ENCODE measurements at places on chromosomes 7 and 10.

DNA sequence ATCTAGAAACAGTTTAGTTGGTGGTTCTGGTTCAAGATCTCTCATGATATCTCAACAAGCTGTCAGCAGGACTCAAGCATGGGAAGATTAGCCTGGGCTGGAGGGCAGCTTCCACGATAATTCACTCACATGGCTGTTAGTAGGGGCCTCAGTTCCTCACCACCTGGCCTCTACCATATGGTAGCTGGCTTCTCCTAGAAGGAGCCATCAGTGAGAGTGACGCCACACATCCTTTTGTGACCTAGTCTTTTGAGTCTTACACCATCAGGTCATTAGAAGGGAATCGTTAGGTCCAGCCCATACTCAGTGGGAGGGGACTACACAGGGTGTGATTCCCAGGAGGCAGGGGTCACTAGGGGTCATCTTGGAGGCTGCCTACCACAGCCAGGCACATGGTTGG is 239.3 kb upstream of the PLPP4 start:
- DNase-seq = no peak

- no peak for DNase-seq
Observed at GRCh38 chr7:19024261-19024660, 93.2 kb downstream of the TWIST1 start.

GRCh38 chr10:16952080-16952479 is 134.9 kb upstream of the RSU1 start:
- DNase-seq = no peak

- DNase-seq = no peak
Observed at GRCh38 chr7:90771281-90771680, 175.2 kb downstream of the CDK14 start.

GRCh38 chr10:28841625-28842024 is 164.3 kb downstream of the BAMBI start:
- no peak for DNase-seq

- no peak for DNase-seq
Observed at GRCh38 chr7:30471205-30471604, 7.4 kb downstream of the NOD1 start.

DNA sequence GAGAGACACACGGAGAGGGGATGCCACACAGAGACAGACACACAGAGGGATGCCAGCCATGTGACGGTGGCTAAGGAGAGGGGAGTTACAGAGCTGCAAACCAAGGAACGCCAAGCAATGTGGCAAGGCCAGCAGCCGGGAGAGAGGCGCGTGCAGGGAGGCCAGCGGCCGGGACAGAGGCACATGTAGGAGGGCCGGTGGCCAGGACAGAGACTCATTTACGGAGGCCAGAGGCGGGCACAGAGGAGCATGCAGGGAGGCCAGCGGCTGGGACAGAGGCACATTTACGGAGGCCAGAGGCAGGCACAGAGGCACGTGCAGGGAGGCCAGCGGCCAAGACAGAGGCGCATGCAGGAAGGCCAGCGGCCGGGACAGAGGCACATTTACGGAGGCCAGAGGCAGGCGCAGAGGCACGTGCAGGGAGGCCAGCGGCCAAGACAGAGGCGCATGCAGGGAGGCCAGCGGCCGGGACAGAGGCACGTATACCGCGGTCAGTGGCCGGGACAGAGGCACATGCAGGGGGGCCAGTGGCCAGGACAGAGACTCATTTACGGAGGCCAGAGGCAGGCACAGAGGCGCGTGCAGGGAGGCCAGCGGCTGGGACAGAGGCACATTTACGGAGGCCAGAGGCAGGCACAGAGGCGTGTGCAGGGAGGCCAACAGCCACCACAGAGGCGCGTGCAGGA is 40.4 kb downstream of the INSIG1 start:
- DNase-seq = no peak

DNA sequence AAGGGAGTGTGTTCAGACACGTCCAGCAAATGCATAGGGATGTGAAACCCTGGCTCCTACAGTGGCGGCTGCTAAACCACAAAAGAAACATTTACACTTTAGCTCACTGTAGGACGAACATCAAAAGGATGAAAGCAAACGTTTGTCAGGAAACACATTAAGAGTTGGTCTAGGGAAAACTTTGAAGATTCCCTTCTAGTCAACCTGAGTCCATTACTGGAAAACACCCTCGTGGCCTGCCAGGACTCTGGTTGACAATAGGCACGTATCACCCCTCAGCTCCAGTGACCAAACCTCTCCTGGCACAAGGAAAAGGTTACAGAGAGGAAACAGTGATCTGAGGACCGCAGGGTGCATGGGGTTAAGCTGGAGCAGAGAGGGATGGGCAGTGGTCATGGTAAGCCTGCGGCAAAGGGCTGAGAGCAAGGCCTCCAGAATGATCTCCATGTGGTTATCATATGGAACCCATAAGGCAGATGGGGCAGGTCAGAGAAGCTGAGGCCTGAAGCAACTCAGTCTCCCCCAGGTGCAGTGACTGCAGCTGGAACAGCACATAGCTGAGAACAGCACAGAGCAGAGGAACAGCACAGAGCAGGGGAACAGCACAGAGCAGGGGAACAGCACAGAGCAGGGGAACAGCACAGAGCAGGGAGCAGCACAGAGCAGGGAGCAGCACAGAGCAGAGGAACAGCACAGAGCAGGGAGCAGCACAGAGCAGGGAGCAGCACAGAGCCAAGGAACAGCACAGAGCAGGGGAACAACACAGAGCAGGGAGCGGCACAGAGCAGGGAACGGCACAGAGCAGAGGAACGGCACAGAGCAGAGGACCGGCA is 49.9 kb downstream of the CHST15 start:
- DNase-seq = no peak

- DNase-seq = peak; percentile 42
Observed at GRCh38 chr7:1812509-1813393, 142.7 kb downstream of the ELFN1 start.

DNA sequence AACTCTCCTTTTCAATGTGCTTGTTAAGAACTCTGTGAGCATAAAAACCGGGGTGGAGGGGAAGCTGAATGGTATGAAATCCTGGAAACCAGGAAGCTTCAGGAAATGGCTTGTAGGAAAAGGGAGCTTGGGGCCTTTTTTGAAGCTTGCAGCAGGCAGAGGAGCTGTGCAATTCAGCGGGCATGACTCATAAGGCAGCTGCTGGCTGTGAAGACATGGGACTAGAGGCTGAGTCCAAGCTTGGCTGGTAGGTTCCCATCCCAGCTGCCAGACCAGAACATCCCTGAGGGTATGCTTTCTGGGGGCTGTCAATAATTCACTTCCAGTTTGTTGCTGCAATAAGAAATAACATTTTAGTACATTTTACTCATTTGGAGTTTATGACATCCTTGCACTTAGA is 36.8 kb upstream of the CDC14C start:
- DNase-seq = no peak

GRCh38 chr10:86661161-86662025 is 6.9 kb upstream of the LDB3 start:
- DNase-seq = peak; percentile 7

- no peak for DNase-seq
Observed at GRCh38 chr10:23516530-23516929, 77.7 kb downstream of the OTUD1 start.

DNA sequence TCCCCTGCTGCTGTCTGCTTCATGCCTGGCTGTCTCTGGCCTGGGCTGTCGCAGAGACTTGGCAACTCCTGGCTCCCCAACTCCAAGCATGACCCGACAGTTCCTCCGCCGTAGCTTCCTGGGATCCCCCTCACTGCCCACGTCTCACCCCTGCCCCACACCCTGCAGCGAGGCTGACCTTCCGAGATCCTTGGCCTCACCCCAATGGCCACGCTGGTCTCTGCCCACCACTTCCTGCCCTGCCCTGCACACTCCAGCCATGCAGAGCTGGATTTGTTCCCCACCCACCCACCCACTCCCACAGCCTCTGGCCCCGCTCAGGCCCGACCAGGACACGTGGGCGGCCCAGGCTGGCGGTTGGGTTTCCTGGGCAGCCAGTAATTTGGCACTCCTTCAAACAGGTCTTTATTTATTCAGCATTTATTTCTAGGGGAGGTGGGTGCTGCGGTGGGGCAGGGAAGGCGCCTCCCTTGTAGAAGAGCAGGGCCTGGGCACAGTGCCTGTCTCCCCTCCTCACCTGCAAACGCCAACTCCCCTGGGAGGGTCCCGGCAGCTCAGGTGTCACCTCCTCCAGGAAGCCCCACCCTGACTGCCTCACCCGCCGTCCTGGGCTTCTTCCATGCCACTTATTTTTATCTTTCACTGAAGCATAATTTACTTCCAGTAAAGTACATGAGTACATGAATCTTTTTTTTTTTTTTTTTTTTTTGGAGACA is 25.5 kb downstream of the GTF2IRD1 start:
- DNase-seq = no peak

GRCh38 chr7:14292737-14293136 is 303.3 kb upstream of the ETV1 start:
- no peak for DNase-seq

- no peak for DNase-seq
Observed at GRCh38 chr10:28020993-28021982, 22.4 kb upstream of the ODAD2 start.

- DNase-seq = no peak
Observed at GRCh38 chr7:24945899-24946298, 34.1 kb downstream of the OSBPL3 start.

GRCh38 chr10:273088-273487 is 137.8 kb downstream of the ZMYND11 start:
- no peak for DNase-seq

DNA sequence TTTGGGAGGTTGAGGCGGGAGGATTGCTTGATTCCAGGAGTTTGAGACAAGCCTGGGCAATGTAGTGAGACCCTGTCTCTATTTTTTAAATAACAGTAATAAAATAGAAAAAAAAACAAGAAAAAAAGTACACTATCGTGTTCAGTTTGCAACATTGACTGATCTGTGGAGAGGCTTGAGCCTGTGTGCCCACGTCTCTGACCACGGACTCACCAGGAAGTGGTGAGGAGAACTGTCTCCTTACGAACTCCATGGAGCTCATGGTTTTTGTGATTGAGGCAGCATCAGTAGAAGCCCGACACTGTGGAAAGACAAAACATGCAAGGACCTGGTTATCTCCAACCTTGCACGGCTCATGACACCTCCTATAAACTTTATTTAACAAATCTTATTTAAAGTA is 23.9 kb upstream of the DNAJB6 start:
- DNase-seq = no peak

DNA sequence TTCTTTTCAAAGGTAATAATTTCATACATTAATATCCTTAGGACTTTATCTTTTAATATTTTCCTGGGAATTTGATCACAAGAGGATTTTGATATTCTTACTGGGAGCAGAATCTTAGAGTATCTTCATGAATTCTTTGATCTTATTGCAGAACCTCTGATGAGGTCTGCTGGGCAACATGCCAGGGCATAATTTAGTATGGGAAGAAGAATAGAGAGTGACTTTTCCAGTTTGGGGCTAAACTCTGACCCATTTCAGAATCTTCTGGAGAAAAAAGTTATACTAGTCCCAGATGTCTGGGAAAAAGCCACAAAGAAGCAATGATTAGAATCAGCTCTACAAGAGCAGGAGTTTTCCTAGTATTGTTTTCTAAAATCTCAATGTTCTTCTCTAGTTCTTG is 28.0 kb upstream of the RSU1 start:
- no peak for DNase-seq

- peak; percentile 56 for DNase-seq
Observed at GRCh38 chr10:123140164-123140982, 4.6 kb downstream of the HMX3 start.

DNA sequence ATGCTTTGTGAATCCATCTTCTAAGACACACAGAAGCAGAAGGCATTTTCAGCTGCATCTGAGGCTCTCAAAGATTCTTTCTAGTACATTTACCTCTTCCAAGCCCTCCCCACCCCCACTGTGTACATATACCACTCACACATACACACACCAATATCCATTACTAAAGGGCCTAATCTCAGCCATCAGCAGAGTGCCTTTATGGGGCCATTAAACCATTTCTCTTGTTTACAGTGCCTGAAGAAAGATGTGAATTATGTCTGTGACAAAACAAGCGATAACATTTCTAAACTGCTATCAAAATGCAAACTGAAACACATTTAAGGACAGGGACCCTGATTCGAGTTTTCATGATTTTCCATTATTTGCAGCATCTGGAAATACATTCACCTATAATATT is 40.0 kb downstream of the ETV1 start:
- DNase-seq = no peak

- DNase-seq = no peak
Observed at GRCh38 chr10:62297857-62298256, 29.2 kb upstream of the RTKN2 start.

DNA sequence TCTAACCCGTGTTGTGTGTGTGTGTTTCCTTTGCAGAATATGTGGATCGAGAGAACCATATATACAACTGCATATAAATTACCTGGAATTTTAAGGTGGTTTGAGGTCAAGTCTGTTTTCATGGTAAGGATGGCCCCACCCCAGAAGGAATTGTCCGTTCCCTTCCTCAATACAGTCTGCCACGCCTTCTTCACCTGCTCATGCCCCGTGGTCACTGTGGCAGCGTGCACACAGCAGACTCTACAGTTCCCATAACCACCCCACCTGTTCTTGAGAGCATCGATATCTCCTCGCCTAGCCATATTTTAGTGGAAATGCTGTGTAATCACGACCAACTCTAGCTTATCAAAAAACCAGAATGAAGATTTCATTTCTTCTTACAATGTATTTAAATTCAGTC is 134.0 kb upstream of the NPS start:
- no peak for DNase-seq

DNA sequence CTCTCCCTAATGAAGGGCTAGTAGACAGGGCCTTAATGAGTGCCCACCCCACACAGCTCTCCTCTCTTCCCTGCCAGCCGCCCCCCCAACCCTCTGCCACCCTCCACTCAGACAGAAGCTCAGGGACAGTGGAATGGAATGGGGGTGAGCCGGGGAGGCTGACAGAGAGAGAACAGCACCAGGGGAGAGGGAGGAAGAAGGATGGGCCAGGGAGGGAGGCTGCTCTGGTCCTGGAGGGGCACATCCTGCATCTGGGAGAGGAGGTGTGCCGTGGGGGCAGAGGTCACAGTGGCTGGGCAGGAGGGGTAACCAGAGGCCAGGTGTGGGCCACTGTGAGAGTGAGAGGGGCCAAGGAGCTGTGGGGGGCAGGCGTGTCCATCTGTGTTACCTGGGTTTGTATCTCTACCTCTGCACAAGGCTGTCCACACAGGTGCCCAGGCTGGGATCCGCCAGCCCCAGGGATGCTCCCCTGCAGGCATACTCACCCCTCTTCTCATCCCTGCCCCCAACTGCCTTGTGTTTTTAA is 2.4 kb downstream of the NYAP1 start:
- DNase-seq = no peak
